ENCODE measurements at places on chromosomes 13 and 19.

GRCh38 chr13:102100234-102100633, 301.6 kb downstream of the FGF14 start:
- no peak for DNase-seq

GRCh38 chr19:19860756-19861390, 4.8 kb upstream of the ZNF253 start:
- no peak for DNase-seq

GRCh38 chr13:62302341-62302740, 886.7 kb upstream of the PCDH20 start:
- no peak for DNase-seq

GRCh38 chr19:44776402-44777096, 1.1 kb upstream of the CBLC start:
- no peak for DNase-seq

GRCh38 chr13:26693749-26694463, 66.7 kb downstream of the GPR12 start:
- DNase-seq = no peak

DNA sequence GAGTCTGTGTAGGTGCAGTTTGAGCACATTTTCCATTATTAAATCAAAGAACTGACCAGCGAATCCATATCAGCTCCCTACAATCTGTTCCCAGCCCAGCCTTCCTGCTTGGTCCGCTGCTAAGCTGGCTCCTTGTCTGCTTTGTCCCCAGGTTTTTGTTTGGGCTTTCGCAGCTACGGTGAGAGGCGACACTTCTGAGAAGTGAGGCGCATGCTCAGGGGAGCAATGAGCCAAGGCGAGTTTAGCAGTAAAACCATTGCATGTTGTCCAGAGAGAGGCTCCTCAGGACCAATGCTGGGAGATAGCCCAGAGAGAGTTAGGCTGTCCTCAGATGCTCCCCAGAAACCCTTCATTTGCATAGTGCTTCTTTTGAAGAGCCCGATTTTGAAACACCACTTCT, 162.0 kb downstream of the ITGBL1 start:
- no peak for DNase-seq

- DNase-seq = no peak
Measured at GRCh38 chr19:28632371-28633080, 580.4 kb downstream of the UQCRFS1 start.
